ENCODE measurements at places on chromosomes 5 and 9.

DNA sequence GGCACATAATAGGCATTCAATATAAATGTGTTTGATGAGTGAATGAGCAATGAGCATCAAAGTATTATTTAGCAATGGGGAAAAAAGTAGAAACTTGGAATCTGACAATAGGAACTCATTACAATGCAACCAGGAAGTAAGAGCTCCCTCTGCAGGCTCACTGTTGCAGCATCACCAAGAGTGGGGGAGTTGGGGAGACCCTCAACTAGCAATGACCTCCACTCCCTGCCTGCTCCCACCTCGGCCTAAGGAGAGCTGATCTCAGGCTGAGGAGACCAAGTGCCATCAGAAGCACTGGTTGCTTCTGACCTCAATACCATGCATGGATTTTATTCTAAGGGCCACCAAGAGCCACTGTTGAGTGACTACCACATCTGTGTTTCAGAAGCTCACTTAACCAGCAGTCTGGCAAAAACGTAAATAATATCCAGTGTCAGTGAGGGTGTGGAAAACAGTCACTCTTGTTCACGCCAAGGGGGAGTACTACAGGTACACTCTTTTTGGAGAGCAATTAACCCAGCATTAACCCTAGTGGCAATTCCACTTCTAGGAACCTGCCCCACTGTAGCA is 8.0 kb downstream of the VDAC1 start:
- DNase-seq: no peak

- no peak for DNase-seq
Measured at GRCh38 chr5:169732841-169733240, 95.8 kb downstream of the DOCK2 start.

- DNase-seq: no peak
Measured at GRCh38 chr5:91401175-91401574, 18.1 kb upstream of the ARRDC3 start.

GRCh38 chr5:95591490-95591901 is 28.4 kb upstream of the GPR150 start:
- no peak for DNase-seq

DNA sequence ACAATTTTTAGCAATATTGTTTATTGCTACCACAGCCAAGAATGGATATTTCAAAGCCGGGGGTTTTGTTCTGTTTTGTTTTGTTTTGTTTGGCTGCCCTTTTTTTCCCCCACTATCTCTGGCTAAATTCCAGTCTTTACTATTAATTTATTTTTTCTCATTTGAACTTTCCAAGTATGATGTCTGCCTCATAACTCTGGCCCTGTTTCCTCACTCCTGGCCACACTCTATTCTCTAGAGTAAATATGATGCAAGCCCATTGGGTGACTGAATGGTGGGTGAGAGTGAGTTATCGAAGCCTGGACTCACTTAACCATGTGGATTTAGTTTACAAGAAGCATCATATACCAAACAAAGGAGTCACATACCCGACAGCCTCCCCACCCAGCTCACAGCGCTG is 41.9 kb downstream of the WDR36 start:
- no peak for DNase-seq

DNA sequence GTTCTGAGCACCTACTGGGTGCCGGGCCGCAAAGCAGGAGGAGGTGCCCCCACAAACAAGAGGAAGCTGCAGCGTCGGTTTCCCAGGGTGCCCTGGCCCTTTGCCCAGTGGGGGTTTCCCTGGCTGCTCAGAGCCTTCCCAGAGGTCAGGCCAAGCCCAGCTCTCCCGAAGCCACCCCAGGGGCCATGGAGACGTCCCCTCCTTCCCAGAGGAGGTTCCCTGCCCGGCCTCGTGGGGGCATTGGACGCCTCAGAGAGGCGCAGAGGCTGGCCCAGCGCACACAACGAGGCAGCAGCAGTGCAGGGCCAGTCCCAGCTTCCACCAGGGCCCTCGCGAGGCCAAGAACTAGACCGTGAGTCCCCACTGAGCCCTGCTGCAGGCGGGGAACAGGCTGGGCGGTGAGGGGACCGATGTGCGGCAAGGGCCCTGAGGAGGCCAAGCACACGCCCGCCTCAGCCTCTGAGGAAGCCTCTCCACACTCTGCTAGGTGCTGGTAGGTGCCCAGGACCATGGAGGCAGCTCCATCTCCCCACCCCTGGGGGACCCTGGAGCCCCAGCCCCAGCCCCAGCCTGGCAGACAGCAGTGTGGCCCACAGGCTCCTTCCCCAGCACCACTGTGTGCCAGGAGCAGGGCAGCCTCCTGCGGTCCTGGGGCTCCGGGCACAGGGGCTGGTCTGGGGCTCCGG is 7.0 kb downstream of the DIPK1B start:
- no peak for DNase-seq

GRCh38 chr5:90386099-90386710 is 23.4 kb downstream of the CETN3 start:
- no peak for DNase-seq

DNA sequence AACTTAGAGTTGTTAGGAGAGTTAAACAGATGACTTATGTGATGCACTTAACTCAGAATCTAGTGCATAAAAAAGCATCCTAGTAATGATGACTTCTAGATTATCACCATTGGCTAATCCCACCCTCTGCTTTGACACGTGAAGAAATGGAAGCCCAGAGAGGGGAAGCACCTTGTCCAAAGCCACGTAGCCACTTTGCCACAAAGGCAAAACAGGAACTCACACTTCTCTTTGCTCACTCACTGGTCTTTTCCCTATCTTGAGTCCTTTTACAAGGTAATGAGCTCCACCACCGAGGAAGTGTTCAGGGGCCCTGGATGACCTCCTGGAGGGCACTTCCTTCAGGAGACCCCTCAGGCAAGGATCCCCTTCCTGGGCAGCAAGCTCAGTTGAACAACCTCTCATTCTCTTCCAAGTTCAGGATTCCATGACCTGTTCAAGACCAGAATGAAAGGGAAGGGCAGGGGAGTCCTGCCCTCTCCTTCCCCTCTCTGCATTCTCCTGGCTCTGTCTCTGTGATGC is 89.7 kb downstream of the HRH2 start:
- DNase-seq: no peak

DNA sequence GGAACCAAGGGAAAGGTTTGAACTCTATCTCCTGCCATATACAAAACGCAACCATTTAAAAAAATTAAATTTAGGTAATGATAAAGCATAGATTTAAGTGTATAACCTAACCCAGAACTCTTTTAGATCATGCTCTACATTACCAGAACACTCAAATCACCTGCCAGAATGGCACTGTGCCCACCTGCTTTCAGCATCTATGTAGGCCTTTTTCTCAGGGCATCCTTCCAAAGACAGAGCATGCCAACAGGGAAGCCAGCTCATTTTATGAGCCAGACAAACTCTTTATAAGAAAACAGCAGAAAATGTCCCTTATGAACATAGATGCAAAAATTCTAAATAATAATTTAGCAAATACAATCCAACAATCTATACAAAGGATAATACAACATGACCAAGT is 47.9 kb upstream of the SMAD5 start:
- no peak for DNase-seq

DNA sequence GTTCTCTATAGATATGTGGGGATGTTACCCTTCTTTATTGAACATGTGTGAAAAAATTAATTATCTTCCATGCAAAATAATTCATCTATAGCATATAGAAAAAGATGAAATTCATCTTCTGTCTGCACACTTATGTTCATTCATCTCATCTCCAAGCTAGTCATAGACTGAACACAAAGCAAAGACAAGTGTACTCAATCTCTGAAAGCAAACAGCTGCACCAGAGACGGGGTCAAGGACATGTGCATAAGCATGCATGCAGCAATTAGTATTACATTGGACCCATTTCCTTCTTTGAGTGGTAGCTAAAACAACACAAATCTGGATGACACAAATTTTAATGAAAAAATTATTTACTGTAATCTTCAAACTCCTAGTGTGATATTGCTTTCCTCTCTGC is 547.0 kb upstream of the COX7C start:
- DNase-seq: no peak

DNA sequence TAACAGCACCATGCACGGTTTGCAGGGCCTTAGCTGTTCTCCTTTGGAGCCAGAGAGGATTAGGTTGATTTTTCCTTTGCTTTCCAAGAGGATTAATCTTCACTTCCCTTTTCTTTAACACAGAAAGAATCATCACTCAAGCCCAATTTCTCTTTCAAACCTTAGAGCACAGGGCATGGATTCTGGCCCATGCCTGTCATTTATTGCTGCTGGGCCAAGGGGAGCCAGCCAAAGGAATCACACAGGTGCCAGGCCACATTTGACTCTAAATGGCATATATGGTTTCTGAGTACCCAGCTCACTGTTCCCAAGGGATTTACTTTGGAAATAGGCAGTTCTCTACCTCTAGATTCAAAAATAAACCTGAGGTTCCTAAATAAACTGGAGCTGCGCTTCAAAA is 58.3 kb downstream of the FBXL7 start:
- DNase-seq: no peak

DNA sequence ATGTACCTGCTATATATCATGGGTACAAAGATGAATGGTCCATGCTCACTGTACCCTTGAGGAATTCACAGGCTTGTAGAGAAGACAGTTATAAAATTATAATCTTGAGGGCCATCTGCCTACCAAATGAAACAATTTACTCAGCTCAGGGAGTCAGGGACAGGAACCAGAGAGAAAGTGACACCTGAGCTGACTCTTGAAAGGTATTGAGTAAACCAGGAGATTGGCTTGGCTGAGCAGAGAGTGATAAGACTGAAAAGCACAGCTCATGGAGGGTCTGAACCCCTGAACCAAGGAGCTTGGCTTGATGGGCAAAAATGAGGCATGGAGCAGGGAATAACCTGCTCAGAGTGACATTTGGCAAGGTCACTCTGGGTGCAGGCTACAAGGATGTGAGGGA is 147.3 kb downstream of the FAM114A2 start:
- no peak for DNase-seq

GRCh38 chr5:134994560-134995156 is 27.0 kb downstream of the CATSPER3 start:
- no peak for DNase-seq

GRCh38 chr5:135319458-135319857 is 79.6 kb downstream of the MACROH2A1 start:
- no peak for DNase-seq

- DNase-seq: no peak
Measured at GRCh38 chr9:104177003-104177611, 83.0 kb downstream of the SMC2 start.

GRCh38 chr9:27059907-27060306 is 49.1 kb upstream of the TEK start:
- no peak for DNase-seq

GRCh38 chr9:117777823-117778222 is 73.6 kb downstream of the TLR4 start:
- no peak for DNase-seq

GRCh38 chr9:126907058-126907457 is 7.5 kb upstream of the RALGPS1 start:
- DNase-seq: no peak

DNA sequence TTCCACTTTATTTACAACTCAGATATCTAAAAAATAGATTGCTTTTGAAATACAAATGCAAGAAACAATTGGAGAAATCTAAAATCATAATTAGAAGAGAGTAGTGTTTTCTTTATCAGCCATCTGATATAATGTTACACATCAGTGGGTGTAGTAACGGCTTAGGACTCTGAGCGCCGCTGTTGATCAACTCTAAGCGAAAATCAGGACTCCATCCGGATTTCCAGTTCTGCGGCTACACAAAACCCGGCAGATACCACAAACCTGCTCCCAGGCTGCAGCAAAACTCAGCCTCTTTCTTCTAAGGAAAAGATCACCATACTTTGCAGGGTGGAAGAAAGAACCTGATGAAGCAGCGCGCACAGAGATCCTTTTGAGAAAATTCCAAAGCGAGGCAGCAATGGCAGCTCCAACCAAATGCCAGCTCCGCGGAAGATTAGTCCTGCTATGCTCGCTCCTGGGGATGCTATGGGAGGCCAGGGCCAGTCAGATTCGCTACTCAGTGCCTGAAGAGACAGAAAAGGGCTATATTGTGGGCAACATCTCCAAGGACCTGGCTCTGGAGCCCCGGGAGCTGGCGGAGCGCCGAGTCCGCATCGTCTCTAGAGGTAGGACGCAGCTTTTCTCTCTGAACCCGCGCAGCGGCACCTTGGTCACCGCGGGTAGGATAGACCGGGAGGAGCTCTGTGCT is at the start of gene PCDHGA9:
Gene PCDHGA9, plus strand, starts transcription at position 226 of the 691 bp plus-strand sequence. Its CDS starts 175 bp downstream, at position 401.
- DNase-seq: no peak

DNA sequence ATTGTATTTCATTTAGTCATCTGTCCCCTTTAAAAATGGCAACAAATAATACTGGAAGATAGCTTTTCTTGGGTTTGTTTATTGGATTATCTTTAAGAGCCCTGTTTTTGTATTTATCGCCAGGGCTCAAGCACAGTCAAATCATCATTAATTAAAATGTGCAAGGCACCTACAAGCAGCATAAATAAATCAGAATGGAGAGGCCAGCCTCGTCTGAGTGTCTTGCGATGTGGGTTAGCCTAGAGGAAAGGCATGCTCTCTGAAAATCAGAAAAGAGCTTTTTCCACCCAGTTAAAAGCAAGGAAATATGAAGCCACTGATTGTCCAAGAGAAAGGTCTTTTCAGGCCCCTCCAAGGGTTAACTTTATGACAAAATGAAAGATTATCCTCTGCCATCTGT is 31.8 kb downstream of the ZFAND5 start:
- DNase-seq: no peak

GRCh38 chr9:92392690-92393089 is 11.7 kb downstream of the OGN start:
- DNase-seq: no peak

- DNase-seq: no peak
Measured at GRCh38 chr9:89597711-89598362, 7.0 kb upstream of the GADD45G start.

- no peak for DNase-seq
Measured at GRCh38 chr9:125659954-125660353, 47.1 kb downstream of the MAPKAP1 start.

- DNase-seq: no peak
Measured at GRCh38 chr9:108086624-108087023, 597.1 kb upstream of the KLF4 start.

DNA sequence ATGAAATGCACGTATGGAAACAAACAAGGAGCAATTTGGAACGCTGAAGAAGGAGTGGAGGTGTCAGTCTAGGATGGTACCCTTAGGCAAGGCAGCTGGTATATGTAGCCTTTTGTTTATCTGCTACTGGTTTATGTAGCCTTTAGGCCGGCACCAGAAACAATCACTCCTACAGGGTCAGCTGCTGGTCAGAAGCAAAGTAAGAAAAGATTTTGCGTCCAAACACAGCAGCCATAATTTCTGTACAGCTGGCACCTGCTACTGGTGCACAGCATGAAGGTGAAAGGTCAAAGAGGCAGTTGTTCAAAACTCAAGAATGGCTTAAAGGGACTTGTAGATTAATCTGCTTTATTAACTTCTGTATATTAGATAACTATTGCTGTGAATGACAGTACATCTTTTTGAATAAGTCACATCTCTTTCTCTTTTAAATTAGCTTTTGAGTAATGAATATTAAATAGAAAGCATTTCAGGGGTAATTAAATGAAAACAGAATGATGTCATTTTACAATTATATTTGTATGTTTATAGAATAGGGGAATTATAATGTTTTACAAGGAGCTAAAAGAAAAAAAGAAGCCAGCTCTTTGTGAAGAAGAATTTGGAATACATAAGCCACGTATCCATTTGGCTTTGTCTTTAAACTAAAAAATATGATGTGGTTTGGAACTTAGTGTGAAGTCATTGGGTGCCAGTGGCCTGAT is 33.1 kb upstream of the TLX3 start:
- no peak for DNase-seq

All from stimulated activated CD4-positive, alpha-beta T cell treated with anti-CD3 and anti-CD28 coated beads, Interleukin-1b, Interleukin-23, amount 100 ng/mL, for 1 hour (primary cell).